Gastrocnemius medialis (tissue), 4 donors: ENCODE measurements at places on chromosomes 5 and 9.

DNA sequence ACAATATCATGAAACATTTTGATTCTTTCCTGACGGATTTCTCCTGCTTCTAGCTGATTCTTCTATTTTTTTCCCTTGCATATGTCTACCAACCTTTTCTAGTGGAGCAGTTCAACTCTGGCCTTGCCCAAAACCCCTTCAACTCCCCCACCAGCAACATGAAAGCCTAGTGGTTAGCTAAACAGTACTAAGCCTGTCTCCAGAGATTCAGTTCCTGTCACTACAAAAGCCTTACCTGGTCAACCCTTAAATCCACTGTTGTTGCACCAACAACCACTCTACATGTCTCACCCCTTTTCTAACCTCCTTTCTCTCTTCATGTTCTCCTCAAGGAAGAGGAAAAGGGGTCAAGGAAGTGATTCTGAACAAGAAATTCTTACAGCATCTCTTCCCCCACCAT, 74.8 kb upstream of the PIK3R1 start:
- H3K36me3 ChIP-seq, result no peaks in the 10 kb centered on the region
- H3K4me3 ChIP-seq, result no peak overlapping the region
- peaks cover 7% of the 10 kb centered on the region for H3K4me1 ChIP-seq

DNA sequence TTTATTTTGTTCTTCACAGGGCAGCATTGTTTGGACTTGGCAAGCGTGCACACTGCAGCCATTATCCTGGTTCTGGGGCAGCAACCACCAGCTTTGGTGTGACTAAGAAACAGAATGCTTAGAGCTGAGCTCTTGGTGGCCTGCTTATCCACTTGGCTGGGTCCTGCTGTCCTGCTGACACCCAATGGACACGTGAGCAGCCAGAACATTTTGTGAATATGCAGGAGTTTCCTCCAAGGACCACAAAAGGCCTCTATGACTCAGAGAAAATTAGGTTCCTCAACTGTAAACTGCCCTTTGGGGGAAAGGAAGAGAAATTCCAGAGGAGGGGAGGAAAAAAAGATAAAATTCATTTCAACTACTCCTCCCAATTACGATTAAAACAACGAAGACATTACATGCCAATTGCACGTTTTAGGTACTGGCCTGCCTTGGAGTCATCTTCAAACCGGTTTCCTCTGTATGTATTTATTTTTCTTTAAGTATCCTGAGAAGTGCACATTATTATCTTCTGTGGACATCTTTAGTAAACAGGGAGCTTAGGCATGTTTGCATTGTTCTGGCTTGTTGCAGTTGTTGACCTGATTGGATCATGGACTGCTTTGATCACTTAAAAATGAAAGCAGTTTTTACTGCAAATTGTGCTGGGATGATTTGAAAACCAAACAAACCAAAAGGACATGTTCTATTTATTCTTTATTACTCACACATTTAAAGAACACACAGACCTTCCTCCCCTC, 82.3 kb upstream of the TLE4 start:
- DNase-seq, result no peak
- no peaks in the 10 kb centered on the region for H3K36me3 ChIP-seq
- H3K27ac ChIP-seq, result no peak overlapping the region
- H3K27me3 ChIP-seq, result no peaks in the 10 kb centered on the region
- no peaks in the 10 kb centered on the region for H3K4me1 ChIP-seq

DNA sequence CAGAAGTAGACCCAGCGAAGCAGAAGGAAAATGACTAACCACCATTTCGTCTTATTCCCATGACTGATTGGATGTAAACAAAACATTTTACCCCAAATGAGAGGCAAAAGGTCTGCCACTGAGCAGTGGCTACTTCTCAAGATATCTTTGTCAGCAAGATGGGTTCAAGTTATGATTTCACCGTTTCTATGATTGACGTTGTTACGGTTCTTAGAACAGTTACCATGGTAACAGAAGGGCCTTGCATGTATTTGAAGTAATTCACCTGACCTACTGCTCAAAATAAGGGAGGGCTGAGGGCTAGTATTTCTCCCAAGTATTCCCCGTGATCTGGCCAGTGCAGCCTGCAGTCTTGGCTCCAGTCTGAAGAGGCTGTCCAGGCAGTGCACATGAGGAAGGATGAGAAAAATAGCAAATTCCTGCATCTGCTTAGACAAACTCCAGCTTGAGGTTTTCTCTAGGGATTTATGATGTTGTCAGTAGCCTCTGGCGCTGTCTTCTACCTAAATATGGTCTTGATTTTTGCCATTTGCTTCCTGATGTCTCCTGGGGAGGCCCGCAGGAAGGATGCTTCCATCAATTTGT, 372.7 kb downstream of the TMEM38B start:
- H3K4me1 ChIP-seq, result no peaks in the 10 kb centered on the region
- H3K27me3 ChIP-seq, result no peaks in the 10 kb centered on the region
- no peaks in the 10 kb centered on the region for H3K36me3 ChIP-seq
- no peak for DNase-seq
- H3K27ac ChIP-seq, result no peak overlapping the region

DNA sequence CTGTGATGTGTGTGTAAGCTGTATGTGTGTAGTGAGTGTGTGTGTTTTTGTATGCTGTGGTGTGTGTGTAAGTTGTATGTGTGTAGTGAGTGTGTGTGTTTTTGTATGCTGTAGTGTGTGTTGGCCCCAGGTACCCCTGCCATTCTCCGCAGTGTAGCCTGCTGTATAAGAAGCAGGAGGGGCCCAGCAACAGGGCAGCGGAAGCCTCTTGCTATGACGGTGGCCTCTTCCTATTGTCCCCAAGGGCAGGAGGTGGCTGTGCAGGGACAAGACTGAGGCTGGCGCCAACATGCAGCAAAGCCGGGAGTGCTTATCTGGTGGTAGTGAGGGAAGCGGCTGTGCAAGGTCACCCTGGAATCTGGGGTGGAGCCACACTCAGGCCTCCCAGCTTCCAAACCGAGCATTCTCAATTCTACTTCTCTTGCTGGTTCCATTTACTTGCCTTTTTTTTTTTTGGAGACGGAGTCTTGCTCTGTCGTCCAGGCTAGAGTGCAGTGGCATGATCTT, 5.1 kb downstream of the SPAAR start:
- peaks cover 4% of the 10 kb centered on the region for H3K4me1 ChIP-seq
- no peak for DNase-seq
- peak overlapping the region; percentile 64 for H3K27ac ChIP-seq
- no peaks in the 10 kb centered on the region for H3K36me3 ChIP-seq

DNA sequence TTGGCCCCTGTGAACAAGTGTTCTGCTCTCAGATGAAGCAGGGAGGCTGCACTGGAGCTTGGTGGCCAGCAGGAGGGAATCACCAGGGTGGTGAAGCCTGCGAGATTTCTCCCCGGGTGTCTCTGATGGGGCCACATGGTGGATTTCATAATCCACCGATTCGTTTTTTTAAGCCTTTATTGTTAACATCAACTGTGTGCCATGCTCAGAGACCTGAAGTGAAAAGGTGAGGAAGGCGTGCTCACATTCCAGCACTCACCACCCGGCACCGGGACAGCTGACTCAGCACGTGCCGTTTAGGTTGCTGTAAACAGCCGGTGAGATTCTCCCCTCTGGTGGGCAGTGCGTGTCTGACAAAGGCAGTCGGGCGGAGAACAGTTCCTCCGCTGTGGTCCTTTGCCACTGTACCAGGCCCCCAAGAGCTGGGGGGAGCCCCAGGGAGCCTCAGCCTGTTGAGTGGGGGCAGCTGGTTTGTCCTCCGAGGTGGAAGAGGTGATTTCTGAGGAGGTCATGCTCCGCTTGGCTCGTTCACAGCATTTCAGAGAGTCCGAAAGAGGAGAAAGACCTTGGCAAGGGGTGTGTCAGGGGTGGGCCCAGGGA, 12.7 kb upstream of the AHRR start:
- H3K27ac ChIP-seq, result no peak overlapping the region
- no peak for DNase-seq
- H3K27me3 ChIP-seq, result no peaks in the 10 kb centered on the region
- no peaks in the 10 kb centered on the region for H3K36me3 ChIP-seq

DNA sequence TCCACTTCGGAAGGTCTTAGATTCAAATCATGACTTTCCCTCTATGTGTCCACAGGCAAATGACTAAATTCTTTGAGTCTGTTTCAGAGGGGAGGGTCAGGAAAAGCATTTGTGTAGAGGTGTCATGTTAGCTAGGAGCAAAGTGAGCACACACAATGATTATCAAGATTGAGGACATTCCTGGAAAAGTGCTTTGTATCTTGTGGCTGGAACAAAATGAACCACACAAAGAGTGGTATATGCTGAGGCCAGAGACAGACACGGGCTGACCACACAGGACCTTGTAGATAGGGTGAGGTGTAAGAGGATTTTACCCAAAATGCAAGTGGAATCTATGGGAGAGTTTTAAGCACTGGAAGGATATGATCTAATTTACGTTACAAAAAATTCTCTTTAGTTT, 245.3 kb upstream of the NMUR2 start:
- no peak overlapping the region for H3K4me3 ChIP-seq
- no peak overlapping the region for H3K27ac ChIP-seq
- H3K27me3 ChIP-seq, result no peaks in the 10 kb centered on the region
- H3K36me3 ChIP-seq, result no peaks in the 10 kb centered on the region
- H3K4me1 ChIP-seq, result no peaks in the 10 kb centered on the region
- no peak for DNase-seq

- no peaks in the 10 kb centered on the region for H3K36me3 ChIP-seq
- no peaks in the 10 kb centered on the region for H3K27me3 ChIP-seq
- H3K4me3 ChIP-seq, result peak overlapping the region; percentile 84
Observed at GRCh38 chr5:128081111-128081851, 2.3 kb upstream of the SLC12A2 start.

- H3K27me3 ChIP-seq, result no peaks in the 10 kb centered on the region
- H3K4me3 ChIP-seq, result no peak overlapping the region
- peak overlapping the region; percentile 36 for H3K27ac ChIP-seq
- H3K4me1 ChIP-seq, result no peaks in the 10 kb centered on the region
Observed at GRCh38 chr9:74948937-74949336, 3.8 kb downstream of the C9orf40 start.

DNA sequence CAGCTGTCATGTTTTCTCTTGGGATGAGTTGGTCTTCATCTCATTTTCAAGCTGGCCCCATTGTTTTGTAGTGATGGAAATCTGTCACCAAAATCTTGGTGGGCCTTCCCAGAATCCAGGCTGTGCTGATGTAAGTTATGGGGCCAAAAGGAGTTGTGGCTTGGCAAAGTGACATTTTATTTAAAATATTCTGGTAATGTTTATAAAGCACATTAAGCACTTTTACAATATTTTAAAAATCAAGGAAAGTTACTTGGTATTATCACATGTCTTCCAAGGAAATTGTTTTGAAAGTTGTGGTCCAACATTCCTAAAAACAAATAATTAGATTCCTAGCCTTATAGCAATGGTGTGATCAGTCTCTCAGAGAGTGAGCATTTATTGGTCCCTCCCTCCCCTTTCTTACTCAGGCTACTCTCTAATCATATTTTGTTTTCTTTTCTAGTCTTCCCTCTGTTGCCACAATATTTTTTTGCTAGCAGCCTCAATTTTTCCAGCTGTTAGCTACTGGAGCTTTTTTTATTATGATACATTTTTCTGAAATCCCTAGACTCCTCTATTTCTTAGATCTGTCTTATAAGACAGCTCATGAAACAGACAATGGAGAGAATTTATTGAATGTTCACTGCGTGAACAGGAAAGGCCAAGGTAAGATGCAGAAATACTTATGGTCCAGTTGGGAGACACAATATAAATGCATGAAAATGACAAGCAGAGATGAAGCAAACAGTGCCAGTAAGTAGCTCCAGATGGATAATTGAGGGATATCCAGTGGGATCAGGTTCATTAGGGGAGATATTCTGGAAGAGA, 408.1 kb upstream of the ZNF608 start:
- DNase-seq, result no peak
- no peaks in the 10 kb centered on the region for H3K27me3 ChIP-seq
- no peak overlapping the region for H3K27ac ChIP-seq
- H3K36me3 ChIP-seq, result no peaks in the 10 kb centered on the region
- H3K4me3 ChIP-seq, result no peak overlapping the region

DNA sequence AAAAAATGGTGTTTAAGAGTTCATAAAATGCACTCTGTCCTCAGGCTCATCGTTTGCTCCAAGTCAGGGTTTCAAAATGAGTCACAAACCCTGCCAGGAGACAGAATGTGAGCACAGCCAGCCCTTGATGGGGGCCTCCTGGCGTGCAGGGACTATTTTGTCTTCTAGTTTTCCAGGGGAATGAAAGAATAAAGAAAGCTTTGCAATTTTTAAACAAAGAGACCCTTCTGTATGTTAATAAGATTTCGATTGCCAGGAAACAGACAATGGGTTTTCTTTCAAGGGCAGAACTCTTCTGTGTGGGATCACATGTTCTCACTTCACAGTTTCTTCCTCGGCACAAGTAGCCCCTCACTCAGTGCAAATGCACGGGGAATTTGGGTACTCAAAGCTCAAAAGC, 121.4 kb upstream of the C6 start:
- H3K4me1 ChIP-seq, result no peaks in the 10 kb centered on the region
- H3K36me3 ChIP-seq, result no peaks in the 10 kb centered on the region
- DNase-seq, result no peak
- H3K4me3 ChIP-seq, result no peak overlapping the region

GRCh38 chr5:142548739-142549275, 137.1 kb downstream of the FGF1 start:
- H3K27me3 ChIP-seq, result peaks cover 3% of the 10 kb centered on the region
- DNase-seq, result peak; percentile 40
- no peak overlapping the region for H3K4me3 ChIP-seq
- no peaks in the 10 kb centered on the region for H3K36me3 ChIP-seq
- no peak overlapping the region for H3K27ac ChIP-seq

- no peak overlapping the region for H3K27ac ChIP-seq
- no peaks in the 10 kb centered on the region for H3K36me3 ChIP-seq
- DNase-seq, result no peak
- no peak overlapping the region for H3K4me3 ChIP-seq
- H3K27me3 ChIP-seq, result no peaks in the 10 kb centered on the region
Observed at GRCh38 chr9:70865471-70865870, 255.9 kb downstream of the TRPM3 start.

GRCh38 chr5:59765446-59765845, 128.1 kb downstream of the PDE4D start:
- H3K36me3 ChIP-seq, result no peaks in the 10 kb centered on the region
- H3K4me3 ChIP-seq, result no peak overlapping the region
- no peak for DNase-seq
- peaks cover 39% of the 10 kb centered on the region for H3K27me3 ChIP-seq
- H3K27ac ChIP-seq, result no peak overlapping the region

DNA sequence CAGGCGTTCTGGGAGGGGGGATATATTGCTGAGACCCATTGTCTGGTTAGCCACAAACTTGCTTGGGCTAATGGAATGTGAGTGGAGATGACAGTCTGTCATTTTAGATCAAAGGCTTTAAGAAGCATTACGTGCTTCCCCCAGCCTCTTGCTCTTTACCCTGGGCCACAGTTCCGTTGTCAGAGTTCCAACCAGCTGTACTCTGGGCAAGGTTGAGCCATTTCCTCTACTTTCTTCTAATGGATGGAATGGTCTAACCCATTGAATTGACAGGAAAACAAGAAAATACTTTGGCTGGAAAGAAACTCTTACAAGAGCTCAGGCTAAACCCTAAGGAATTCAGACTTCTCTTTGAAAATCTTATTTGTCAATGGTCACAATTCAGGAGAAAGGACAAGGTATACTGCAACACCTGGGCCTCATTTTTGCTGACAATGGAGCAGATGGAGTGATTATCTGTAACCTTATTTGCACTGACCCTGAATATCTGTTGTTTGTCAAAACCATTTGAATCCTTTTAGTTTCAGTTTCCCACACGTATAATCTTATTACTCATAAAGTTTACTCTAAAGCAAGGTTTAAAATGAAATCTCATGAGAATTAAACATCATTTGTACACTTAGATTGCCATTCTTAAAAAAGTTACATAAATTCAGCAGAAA, 231.4 kb downstream of the PDE4D start:
- DNase-seq, result no peak
- no peaks in the 10 kb centered on the region for H3K27me3 ChIP-seq
- peaks cover 66% of the 10 kb centered on the region for H3K4me1 ChIP-seq
- H3K27ac ChIP-seq, result peak overlapping the region; percentile 79

- H3K36me3 ChIP-seq, result no peaks in the 10 kb centered on the region
- no peak overlapping the region for H3K4me3 ChIP-seq
- no peaks in the 10 kb centered on the region for H3K4me1 ChIP-seq
- H3K27ac ChIP-seq, result no peak overlapping the region
Observed at GRCh38 chr5:73405691-73406090, 42.9 kb downstream of the FOXD1 start.
